GM04504 (cell line): ENCODE measurements at places on chromosomes 1 and 21.

- DNase-seq = no peak
These were observed 5.0 kb upstream of the FMN2 start for GRCh38 chr1:240086726-240087125.

DNA sequence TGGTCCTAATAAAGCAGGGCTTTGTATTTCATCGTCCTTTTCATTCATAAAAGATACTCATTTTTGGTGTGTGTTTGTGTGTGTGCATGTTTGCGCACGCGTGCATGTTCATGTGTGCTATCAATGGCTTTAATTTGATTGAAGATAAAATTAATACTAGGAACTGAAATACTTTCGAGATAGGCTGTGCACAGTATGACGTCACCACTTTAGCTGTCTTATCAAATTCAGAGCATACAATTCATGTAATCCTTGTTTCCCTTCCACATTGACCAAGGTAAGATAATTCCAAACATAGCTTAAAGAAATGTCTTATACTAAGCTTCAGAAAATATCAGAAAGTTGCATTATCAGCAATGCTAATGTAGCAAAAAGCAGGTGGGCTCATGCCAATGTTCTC is 113.6 kb upstream of the CYYR1 start:
- no peak for DNase-seq

DNA sequence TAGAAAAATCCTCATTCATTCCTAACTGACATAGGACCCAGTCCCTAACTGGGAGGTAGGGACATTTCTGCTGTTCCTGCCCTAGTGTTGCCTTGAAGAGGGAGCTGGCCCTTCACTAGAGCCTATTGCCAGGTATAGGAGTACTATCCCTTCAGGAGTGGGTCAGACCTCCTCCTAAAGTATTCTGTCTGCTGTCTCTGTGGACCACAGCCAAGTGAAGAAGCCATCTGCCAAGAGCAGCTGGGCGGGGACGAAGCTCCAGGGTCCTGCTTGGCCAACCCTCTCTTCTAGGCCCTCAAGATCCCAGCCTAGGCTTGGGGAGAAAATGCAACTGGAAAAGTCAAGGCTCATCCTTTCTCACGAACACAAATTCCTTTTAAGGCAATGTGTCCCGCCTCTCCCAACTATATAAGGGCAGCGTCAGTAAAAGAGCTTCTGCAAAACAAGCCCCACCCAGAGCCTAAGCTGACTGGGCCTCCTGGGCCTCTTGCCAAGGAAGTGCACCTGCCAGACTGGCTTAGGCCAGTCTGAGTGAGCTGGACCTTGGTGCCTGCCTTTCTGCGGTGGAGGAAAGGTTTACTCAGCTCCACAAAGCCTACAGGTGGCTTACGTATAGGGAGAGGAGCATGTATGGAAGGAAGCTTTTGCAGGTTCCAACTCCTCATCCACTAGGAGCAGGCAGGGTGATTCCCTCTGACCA is 638 bp upstream of the TUFT1 start:
- DNase-seq = peak; percentile 52

GRCh38 chr21:26082549-26082948 is 88.0 kb downstream of the APP start:
- no peak for DNase-seq

DNA sequence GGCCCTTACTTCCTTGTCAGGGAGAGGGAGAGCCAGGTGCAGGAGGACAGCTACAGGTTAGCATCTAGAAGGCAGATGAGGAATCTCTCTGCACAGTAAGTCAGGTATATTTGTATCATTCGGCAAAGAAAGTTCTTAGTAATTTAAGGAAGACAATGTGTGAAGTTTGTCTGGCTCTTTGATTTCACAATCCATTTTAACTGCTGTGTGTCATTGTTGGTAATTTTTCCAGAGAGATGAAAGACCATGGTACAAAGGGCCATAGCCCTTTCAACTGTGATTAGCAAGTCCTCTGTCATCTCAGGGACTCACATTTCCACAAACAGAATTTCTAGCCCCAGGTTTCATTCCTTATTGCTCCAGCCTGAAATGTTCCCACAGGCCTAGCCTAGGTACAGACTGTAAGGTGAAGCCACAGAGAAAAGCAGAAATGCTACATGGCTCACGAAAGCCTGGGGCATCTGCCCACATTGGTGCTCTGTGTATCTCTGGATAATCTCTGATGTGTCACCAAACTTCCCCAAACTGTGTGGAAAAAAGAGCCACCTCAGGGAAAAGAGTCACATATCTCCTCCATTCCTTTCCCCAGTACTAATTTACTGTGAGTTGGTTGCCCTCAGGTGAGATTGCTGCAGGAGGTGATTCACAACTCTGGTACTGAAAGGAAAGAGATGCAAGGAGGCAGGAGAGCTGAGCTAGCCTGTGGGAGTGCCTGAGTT is 70.6 kb downstream of the SYT6 start:
- no peak for DNase-seq

- no peak for DNase-seq
These were observed 135.3 kb downstream of the GABPA start for GRCh38 chr21:25870084-25870483.

GRCh38 chr1:182003025-182003725 is 58.3 kb downstream of the ZNF648 start:
- DNase-seq = no peak

DNA sequence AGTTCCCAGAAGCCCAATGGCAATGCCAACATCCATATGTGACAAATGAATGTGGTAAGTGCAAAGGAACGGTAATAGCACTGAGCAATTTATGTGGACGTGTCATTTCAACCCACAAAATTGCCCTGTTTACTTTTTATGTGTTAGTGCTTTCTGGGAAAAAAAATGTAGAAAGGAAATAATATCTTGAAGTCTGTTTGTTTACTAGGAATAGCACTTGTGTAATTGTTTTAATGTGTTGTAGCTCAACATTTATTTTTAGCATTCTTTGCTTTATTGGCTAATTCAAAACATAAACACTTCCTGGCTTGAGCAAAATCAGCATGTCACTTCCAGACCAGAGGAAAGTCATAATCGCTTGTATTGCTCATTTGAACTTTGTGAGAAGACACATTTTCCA is 224.8 kb upstream of the KCNK2 start:
- DNase-seq = peak; percentile 92

- DNase-seq = no peak
These were observed 49.9 kb downstream of the SNX27 start for GRCh38 chr1:151661751-151662150.

DNA sequence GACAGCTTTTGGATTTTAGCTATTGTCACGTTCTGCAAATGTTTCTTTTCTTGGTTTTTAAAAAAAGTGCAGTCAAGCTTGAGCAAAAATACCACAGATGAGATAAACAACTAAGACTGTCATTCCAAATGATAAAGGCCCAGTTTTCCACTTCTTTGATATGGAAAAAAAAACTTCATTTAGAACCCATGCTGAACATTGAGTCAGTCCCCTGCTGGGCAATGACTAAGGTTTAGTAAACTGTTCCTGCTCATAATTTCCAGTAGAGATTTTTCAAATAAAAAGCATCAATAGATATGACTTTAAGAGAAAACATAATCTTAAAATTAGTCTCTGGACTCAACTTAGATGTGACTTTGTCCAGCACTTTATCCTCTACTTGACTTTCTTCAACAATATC is 167.9 kb upstream of the C8B start:
- no peak for DNase-seq

DNA sequence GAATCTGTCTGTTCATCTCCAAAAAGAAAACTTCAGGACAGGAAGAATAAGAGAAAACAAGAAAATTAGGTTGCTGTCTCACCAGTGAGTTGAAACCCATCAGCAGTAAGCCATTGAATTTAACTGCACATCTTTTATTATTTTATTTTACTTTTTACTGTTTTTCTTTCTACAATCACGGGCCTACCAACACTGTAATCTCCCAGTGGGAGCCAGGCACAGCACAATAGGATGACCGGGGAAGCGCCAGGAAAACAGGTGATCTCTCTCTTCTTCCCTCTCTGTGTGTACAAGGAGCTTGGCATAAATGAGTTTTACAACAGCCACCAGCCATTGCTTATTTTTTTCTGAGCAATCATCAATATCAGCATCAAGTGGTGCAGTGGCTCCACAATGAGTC is 113.1 kb upstream of the ESRRG start:
- DNase-seq = no peak

DNA sequence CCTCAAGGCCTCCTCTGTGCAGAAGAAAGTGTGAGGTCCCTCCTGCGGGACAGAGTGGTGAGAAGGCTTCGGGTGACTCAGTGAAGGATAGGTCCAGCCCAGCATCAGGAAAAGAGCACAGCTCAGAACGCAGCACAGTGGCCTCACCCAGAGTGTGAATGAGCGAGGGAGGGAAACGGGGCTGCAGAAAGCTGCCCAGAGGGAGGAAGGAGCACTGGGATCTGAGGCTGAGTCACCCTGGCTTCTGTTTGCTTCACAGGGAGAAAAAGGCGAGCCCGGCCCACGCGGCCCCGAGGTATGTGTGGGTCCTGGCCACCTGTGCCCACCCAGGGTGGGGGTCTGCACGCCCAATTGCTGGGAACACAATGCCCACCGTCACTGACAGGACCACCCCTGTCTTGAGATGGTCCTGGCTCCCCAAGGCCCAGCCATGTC is 24.3 kb downstream of the COL6A2 start:
- DNase-seq = peak; percentile 71

- DNase-seq = no peak
These were observed 51.7 kb upstream of the DUSP10 start for GRCh38 chr1:221793439-221794078.

GRCh38 chr1:112744009-112744578 is 29.0 kb upstream of the PPM1J start:
- no peak for DNase-seq

GRCh38 chr1:2543543-2544092 is 12.6 kb upstream of the TNFRSF14 start:
- peak; percentile 19 for DNase-seq

DNA sequence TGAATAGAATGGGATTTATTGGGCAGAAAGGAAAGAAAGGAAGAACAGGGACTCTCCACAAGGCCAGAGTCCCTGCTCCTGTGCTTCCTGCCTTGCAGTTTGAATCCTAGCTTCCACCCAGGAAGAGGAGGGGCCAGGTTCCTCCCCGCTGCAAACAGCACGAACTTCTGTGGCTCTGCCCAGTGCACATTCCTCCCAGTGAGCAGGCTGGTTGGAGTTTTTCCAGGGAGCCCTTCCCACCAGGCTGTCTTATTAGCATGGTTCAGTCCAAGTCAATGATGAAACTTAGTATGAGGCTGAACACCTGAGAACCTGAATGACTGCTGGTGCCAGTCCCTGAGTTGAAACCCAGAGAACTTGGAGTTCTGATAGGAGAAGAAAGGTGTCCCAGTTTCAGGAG is 247.2 kb downstream of the DUSP10 start:
- no peak for DNase-seq

DNA sequence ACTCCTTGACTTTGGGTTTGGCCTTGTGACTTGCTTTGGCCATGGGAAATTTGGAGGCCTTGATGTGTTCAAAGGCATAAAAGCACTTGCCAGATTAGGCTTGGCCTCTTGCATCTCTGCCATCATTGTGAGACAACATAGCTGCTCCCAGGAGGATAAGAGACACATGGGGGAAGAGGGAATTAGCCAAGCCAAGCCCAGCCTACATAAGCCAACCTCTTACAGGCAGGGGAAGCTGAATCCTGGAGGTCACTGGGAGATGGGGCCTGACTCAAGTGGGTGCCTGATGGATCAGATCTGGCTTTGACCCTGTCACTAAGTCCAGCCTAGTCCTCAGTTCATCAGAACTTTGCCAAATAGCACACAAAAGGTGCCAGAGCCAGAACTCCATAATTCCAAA is 37.6 kb upstream of the HMGB4 start:
- no peak for DNase-seq

- DNase-seq = no peak
These were observed 508.1 kb downstream of the DPYD start for GRCh38 chr1:97412737-97413136.

DNA sequence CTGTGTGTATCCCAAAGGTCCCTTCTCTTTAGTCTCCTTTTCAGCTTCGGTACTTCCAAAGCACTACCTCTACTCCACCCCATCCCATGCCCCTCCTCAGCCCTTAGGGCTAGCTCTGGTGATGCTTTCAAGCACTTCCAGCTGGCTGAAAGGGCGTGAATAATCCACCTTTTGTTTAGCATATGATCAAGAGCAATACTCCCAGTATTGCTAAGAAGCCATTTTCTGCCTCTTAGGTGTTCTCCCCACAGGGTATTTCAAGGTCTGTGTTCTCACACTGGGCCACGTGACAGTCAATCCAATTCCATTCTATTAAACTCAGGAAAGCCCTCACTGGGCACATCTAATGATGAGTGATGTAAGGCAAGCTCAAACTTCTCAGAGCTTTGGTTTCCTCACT is 298.5 kb upstream of the PROX1 start:
- DNase-seq = no peak

DNA sequence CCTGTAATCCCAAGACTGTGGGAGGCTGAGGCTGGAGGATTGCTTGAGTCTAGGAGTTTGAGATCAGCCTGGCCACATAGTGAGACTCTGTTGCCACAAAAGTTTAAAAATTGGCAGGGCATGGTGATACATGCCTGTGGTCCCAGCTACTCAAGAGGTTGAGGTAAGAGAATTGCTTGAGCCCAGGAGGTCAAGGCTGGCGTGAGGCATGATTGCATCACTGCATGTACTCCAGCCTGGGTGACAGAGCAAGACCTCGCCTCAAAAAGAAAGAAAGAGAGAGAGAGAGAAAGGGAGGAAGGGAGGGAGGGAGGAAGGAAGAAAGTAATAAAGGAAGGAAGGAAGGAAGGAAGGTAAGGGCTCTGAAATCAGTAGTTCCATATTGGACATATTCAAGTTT is 25.0 kb downstream of the GLUL start:
- no peak for DNase-seq

- no peak for DNase-seq
These were observed 16.9 kb downstream of the SELL start for GRCh38 chr1:169694304-169695075.

- DNase-seq = no peak
These were observed 32.9 kb downstream of the GRHL3 start for GRCh38 chr1:24351918-24352627.

DNA sequence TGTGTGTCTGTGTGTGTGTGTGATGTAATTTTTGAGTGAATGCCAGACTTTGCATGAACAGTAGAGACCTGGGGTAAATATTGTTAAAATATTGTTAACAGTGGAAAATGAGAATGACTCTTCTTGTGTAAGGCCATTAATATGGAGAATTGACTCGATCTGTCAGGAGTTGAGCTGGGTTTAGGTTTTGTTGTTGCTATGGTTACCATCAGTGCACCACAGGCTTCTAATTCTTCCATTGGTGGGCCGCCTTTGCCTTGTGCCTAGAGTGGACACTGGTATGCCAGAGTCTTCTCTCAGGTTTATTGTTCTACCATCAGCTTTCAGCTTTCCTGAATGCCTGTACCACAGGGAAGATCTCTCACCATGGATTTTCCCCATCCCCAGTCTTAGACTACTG is 10.0 kb upstream of the NHLH2 start:
- DNase-seq = no peak

GRCh38 chr1:156658496-156658895 is 16.6 kb downstream of the BCAN start:
- no peak for DNase-seq

GRCh38 chr1:156908541-156908940 is 11.9 kb upstream of the LRRC71 start:
- no peak for DNase-seq

- DNase-seq = no peak
These were observed 77.7 kb downstream of the RAVER2 start for GRCh38 chr1:64822621-64823020.

GRCh38 chr1:222813866-222814535 is 838 bp upstream of the DISP1 start:
- DNase-seq = no peak
